ENCODE measurements at places on chromosomes 1 and 21.
A peak's percentile ranks its signal among the peaks of the same experiment; 100 is the strongest.

DNA sequence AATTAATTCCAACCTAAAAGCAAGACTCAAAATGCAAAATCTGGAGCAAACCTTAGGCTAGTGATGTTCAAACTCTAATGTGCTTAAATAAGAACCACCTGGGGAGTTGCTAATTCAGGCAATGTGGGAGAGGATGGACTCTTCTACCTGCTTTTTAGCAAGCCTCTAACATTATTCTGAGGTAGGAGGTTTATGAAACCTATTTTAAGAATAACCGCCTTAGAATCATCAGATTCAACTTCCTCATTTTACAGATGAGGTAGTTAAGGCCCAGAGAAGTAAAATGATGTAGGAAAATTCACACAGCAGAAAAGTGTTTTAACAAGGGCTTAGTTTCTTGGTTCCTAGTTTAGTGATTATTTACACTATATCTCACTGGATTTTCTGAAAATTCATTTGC, 8.6 kb upstream of the NTNG1 start:
- DNase-seq, result no peak

GRCh38 chr1:178954325-178954690, 71.4 kb upstream of the FAM20B start:
- no peak for DNase-seq

DNA sequence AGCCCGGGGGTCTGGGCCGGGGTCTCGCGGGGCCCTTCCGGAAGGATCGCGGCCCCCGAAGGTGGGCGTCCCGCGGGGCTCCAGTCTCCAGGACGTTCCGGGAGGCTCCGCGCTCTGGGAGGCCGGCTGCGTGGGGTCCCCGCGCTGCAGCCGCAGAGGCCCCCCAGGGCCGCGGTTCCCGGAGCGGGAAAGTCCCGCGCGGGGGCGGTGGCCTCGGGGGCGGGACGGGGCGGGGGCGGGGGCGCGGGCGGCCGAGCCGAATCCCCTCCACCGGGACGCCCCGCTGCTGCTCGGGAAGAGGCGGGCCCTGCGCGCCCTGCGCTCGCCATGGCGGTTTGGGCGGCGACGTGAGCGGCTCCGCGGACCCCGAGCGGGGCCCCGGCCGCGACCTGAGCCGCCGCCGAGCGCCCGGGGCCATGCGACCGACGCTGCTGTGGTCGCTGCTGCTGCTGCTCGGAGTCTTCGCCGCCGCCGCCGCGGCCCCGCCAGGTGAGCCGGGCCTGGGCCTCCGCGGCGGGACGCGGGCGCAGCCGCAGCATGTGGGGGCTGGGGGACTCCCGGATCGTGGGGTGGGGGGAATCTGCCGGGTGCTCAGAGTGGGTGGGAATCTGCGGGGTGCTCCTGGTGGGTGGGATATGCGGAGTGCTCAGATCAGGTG, at the start of gene IFNGR2:
TSS of gene IFNGR2 (plus strand) at position 286 of the 658 bp plus-strand sequence. CDS start at position 417, 131 bp downstream.
- peak; percentile 50 for DNase-seq

GRCh38 chr21:39153373-39153772, 29.9 kb downstream of the PSMG1 start:
- DNase-seq, result no peak

GRCh38 chr1:115329965-115330364, 8.1 kb downstream of the NGF start:
- DNase-seq, result no peak

DNA sequence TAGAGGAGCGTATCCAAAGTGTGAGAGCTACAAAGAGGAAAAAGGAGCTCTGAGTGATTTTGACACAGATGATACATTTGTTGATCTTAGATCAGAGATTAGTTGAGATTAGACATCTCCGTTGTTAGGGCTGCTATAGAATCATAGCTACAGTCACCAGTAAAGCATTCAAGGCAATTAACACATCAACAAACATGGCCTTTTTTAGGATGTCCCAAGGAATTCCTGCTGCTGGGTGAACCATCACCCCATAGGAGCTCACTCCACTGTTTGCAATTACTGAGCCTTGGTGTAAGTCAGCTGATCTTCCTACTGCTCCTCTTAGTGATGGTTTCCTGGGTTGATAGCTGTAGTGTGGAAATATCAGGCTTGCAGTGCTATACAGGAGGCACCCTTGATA, 6.7 kb upstream of the RSRP1 start:
- no peak for DNase-seq

- DNase-seq, result no peak
These were observed 69.6 kb downstream of the WLS start for GRCh38 chr1:68162761-68163160.

All from activated naive CD4-positive, alpha-beta T cell treated with anti-CD3 and anti-CD28 coated beads, Interleukin-2, amount 50 U/mL, for 16 hours (primary cell).